Stimulated activated CD8-positive, alpha-beta memory T cell treated with anti-CD3 and anti-CD28 coated beads, Interleukin-2, amount 100 ng/mL, for 48 hours (primary cell): ENCODE measurements at places on chromosomes 1 and 21.

- no peak for DNase-seq
Measured at GRCh38 chr21:17697473-17697872, 84.8 kb upstream of the BTG3 start.

GRCh38 chr1:212247179-212247721 is 38.0 kb upstream of the PPP2R5A start:
- DNase-seq, result no peak

DNA sequence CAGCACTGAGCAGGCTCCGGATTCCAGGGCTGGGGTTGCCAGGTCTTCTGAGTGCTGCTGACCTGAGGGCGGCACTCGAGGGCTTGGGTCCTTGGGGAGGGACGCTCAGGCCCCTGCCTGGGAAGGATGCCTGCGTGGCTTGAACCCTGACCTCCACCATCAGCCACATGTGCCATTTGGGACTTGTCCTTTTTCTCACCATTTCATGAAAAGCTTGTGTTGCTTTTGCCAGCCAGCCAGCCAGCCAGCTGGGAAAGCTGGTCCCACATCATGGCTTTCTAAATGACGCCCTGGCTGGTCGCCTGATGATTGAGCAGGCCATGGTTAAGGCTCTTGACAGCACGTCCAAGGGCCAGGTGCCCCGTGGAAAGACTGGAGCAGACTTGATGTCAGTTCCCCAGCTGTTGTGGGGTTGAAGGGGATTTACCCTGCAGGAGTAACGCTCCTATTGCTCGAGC is 168.7 kb downstream of the CAMTA1 start:
- no peak for DNase-seq

GRCh38 chr1:199168888-199169585 is 530.2 kb downstream of the PTPRC start:
- no peak for DNase-seq

GRCh38 chr1:108551137-108551862 is 8.6 kb upstream of the EEIG2 start:
- DNase-seq, result no peak

DNA sequence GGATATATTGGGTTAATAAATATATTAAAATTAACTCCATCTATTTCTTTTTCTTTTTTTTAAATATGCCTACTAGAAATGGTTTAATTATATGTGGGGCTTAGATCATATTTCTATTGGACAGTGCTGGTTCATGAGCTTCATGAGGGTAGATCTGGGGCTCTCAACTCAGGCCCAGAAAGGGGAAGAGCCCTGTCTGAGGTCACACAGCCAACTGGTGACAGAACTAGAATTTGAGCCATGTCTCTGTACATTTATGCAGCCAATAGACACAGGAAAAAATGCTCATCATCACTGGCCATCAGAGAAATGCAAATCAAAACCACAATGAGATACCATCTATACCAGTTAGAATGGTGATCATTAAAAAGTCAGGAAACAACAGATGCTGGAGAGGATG is 5.1 kb upstream of the EPHB2 start:
- DNase-seq, result no peak

- no peak for DNase-seq
Measured at GRCh38 chr1:48681476-48682305, 95.0 kb downstream of the BEND5 start.

GRCh38 chr1:101207891-101208290 is 28.9 kb upstream of the S1PR1 start:
- no peak for DNase-seq

DNA sequence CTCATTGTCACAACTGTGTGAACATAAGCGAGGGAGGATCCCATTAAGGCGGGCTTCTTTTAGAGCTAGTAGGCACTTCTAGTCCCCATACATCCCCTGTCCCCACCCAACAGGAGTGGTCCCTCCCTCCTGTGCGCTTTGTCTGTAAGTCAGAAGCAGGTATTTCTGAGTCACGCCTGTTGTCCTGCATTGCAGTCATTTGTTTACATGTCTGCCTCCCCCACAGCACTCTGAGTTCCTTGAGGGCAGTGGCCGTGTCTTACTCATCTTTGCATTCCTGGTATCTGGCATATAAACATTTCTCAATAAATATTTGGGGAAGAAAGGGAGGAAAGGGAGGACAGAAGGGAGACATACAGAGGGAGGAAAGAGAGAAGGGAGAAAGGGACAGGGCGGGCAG is 40.3 kb downstream of the PLEKHA6 start:
- DNase-seq, result no peak

GRCh38 chr1:106380772-106381171 is 675.7 kb upstream of the PRMT6 start:
- DNase-seq, result no peak

DNA sequence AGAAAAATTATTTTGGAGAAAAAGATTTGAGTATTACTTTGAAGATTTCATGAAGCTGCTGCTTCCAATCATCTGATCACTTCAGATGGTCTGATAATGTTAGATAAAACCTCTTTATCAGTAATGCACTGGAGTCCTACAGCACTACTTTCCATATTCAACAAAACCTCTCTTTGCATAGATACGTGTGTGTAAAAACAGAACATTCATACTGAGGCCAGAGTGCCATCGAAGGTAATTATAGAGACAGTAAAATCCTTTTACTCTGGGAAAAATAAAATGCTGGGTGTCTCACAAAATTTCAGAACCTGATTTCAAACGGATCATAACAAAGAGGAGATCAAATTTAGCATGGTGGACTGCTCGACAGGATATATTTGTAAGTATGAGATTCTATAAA is at the start of gene RGS13:
Gene RGS13 (plus strand): TSS at position 209 of the 400 bp plus-strand sequence. CDS start 8,188 bp downstream, outside the sequence.
- DNase-seq, result no peak

GRCh38 chr1:39727932-39728317 is 10.8 kb upstream of the PPIE start:
- no peak for DNase-seq

DNA sequence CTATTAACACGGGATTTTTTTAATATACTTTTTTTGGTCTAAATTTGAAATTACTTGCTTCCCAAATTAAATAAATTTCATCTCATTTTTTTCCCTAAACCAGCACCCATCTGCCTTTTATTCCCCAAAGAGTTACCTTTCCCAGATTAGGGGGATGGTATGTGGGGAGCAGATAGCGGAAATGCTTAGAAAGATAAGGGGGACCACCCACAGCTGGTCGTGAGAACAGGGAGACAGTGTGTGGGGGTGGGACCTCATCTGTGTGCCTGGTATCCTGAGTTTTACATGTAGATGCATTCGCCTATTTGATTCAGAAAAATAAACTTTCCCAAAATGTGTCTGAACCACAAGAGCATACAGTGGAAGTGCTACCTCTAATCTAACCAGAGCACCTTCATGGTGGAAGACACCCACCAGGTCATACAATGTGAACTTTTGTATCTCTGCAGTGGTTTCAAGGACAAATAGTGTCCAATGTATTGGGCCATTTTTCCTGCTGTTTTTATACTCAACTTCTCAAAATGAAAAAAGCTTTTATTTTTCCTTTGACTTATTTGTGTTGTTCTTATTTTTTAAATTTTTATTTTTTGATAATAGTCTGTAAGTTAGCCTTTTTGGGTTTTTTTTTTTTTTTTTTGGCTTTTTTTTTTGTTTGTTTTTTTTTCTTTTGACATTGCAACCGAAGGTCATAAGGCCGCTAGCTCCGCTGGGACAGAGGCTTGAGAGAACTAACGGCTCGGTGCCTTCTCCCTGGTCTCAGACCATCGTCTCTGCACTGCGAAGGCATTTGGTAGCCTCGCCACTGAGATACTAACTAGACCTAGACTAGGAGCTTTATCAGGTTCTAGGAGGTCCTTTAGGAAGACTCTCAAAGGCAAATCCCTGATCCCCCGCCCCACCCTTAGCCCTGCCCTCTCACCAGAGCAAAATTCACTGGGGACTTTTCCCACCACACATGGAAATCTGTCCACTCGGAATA is 263.2 kb downstream of the TM2D1 start:
- no peak for DNase-seq

GRCh38 chr1:7478809-7479499 is 292.1 kb upstream of the VAMP3 start:
- no peak for DNase-seq

- no peak for DNase-seq
Measured at GRCh38 chr1:151284013-151284577, 2.0 kb downstream of the ZNF687 start.
